Bone marrow (tissue), 2 donors: ENCODE measurements at places on chromosomes 13 and 19.
A peak's percentile ranks its signal among the peaks of the same experiment; 100 is the strongest.

DNA sequence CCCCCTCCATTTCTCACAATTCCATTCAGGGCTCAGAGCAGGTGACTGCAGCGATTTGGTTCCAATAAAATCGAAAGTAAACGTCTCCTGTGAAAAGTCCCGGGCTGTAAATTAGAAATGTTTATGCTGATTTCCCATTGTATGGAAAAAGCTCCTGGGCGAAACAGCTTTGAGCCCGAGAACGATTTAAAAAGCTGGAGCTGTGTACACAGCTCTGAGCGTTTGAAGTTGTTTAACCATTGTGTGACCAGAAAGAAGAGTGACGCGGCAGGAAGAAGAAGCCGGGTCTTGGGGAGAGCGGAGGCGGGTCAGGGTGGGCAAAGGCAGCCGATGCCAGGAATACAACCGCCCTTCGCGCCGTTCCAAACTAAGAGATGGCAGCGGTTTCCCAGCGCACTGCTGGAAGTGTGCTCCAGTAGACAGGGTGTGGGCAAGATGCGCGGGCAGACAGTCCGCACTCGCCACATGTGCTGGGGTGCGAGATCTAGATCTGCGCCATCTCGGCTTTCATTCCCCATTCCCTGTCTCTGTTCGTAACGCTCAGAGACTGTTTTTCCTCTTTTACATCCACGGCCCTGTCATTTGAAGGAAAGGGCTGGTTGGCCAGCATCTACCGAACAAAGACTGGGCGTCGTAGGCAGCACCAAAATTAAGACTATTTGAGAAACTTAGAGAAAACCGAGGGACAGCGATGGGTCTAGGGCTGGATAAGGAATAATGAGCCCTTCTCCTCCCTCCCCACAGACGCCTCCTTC is 960 bp upstream of the GSX1 start:
- no peak for DNase-seq

GRCh38 chr19:32651729-32652140 is 23.2 kb downstream of the ANKRD27 start:
- no peak for DNase-seq

- peak; percentile 72 for DNase-seq
Measured at GRCh38 chr13:50713523-50714248, 129.8 kb downstream of the DLEU7 start.

- DNase-seq: no peak
Measured at GRCh38 chr19:40813182-40813581, 14.2 kb downstream of the EGLN2 start.

DNA sequence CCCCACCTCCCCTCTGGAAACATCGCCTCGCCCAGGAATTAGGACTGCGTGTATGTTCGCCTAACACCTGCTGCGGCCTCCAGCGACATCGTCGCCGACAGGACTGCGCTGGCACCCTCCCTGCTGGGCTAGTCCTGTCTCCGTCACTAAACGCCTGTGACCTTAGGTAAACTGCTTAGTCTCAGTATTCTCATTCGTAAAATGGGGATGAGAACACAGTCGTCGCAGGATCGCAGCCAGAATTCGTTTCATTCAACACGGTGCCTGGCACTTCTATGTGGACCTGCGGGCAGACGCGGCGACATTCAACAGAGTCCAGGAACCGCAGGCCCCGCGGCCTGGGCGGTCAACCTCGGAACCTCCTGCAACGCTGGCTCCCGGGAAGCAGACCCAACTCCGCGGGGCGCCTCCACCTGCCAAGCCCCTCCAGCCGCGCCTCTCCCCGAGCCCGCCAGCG is 485 bp downstream of the CRYL1 start:
- DNase-seq: no peak
